ENCODE measurements at places on chromosomes 3 and 15. TPM values are rescaled to one million over a fixed set of nuclear protein-coding genes. Genes with fewer than 3 reads are reported as not detected.

RGMA gene
- polyA plus RNA-seq, result 72.3 TPM

ADAMTS17 gene
- 8.1 TPM for polyA plus RNA-seq

ALDH1L1 gene
- polyA plus RNA-seq, result 0.25 TPM

CEMIP gene
- polyA plus RNA-seq, result 1.9 TPM

SLC28A1 gene
- polyA plus RNA-seq, result 0.23 TPM

CLDN18 gene
- 0.19 TPM for polyA plus RNA-seq

WDR93 gene
- 0.17 TPM for polyA plus RNA-seq

DNA sequence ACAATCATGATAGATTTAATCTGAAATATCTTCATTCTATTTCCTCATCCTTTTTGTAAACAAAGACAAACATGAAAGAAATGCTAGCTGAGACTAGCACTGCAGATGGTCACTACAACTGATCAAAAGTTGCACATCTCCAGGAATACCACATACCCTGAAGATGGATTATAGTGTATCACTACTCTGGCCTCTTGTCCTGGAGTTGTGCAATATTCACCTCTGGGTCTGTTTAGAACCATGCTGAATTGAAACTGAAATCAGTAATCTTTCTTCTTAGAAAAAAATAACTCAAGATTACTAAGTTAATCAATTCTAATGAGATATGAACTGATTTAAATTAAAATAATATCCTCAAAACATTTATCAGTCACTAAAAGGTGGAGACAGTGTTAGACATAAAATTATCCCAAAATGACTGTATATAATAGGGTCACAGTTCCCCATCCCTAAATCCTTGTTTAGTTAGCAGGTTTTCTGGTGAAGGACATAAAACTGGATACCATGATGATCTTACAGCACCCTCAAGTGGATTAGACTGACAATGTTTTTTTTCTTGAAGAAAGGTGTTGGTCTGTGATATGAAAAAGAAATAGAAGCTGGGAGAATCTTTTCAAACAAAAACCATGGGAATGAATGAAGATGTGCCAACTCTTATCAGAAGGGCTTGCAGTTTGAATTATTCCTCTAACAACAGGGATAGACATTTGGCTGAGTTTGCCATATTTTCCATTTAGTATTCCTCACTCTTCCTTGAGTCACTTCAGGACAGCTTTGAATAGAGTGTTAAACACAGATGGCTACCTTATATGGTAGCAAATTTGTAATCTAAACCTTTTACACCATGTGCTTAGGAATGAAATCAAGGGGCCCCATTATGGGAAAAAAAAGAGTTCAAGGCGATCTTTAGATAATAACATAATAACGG, 7.1 kb upstream of the TTC14 start:
- peak; percentile 17 for DNase-seq

DNA sequence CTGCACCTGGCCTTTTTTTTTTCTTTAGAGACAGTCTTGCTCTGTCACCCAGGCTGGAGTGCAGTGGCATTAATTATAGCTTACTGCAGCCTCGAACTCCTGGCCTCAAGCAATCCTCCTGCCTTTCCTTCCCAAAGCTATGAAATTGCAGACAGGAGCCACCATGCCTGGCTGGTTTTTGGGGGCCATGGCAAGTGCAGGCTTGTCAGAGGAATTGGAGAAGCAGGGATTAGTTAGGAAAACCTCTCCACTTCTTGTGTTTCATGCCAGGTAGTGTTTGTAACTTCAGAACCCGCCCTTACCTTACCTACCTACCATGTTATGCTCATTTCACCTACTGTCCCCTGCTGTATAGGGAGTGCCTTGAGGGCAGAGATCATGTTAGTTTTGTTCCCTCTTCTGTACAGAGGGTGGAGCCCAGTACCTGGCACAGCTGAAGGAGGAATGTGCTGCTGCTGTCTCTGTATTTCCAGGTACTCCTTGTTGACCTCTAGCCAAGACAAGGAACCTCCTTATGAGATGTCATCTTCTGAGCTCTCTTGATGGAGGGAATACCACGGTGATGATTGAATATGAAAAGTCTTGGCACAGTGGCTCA, 43.8 kb downstream of the TRAK1 start:
- no peak for DNase-seq

DNA sequence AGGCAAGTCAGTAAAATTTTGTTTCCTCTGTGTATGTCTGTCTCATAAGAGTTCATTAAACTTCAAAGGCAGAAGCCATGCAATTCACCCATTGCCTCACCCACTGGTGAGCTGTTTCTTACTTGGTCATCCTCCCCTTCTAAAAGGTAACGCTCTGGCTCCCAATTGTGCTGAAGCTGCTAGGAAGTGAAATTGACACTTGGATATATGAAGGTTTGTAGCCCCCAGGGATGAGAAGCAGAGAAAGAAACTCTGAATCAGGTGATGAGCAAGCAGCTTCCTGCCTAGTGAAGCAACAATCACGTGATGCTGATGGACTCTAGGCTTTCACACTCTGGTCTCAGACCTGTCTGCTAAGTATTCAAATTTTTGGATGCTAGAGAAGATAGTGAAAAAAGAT, 70.7 kb downstream of the CD200R1L start:
- DNase-seq, result no peak

- DNase-seq, result no peak
These were observed 19.5 kb downstream of the SMAD6 start for GRCh38 chr15:66721501-66721937.

- DNase-seq, result no peak
These were observed 4.5 kb upstream of the GATA2 start for GRCh38 chr3:128497305-128498126.

DNA sequence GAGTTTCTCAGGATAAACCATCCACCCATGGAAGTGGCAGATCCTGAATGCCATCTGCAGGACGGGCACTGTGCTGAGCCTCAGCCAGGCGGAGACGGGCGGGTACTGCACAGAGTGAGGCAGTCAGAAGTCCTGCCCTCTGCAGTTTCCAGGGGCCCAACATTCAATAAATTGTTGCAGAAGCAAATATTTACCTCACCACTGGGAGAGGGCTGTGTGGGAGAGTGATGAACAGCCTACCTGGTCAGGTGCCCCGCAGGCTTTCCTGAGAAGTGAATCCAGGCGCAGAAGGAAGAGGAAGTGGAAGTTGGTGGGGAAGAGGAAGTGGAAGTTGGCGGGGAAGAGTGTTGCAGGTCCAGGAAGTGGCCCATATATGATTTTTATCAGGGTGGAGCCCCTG, 100.8 kb downstream of the SLCO3A1 start:
- no peak for DNase-seq

DNA sequence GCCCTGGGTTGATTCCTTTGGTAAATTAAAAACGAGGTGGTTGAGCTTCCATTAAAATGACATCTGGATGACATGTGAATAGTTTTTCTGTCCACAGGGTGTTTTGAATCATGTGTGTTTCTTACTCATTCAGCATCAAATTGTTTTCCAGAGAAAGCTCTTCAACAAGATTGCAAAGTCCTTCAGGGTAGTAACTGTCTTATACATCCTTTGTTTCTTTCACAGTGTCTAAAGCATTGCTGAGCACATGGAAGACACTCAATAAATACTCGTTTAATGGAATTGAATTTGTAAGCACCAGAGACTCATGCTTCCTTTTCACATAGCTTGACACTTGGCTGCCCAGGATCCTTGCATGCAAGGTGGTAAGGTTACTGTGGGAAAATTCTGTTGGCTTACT, 223.1 kb upstream of the CNTN6 start:
- peak; percentile 36 for DNase-seq

GRCh38 chr15:38075466-38075865, 141.0 kb downstream of the TMCO5A start:
- DNase-seq, result no peak

- DNase-seq, result no peak
These were observed 18.7 kb downstream of the BCL2A1 start for GRCh38 chr15:79952329-79952728.

DNA sequence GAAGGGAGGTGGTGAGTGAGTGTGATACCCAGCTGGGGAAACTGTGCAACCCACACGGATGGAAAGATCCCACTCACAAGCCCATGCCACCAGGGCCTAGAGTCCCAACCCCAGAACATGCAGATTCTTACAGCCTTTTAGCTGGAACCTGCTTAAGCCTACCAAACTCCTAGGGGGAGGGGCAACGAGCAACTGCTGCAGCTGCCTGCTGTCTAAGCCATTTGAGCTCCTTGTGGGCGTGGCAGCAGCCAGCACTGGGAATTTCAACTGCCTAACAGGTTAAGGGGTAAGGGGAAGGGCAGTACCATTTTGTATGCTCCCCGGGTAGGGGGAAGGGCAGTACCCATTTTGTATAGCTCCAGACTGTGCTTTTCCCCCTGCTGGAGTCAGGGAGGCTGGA, 673.2 kb upstream of the BCHE start:
- DNase-seq, result no peak

GRCh38 chr15:72113347-72114031, 4.5 kb downstream of the MYO9A start:
- DNase-seq, result no peak

- no peak for DNase-seq
These were observed 38.0 kb upstream of the SECISBP2L start for GRCh38 chr15:49084285-49084570.

All from muscle of back (tissue), 13 donors.